Activated naive CD4-positive, alpha-beta T cell treated with anti-CD3 and anti-CD28 coated beads for 36 hours (primary cell): ENCODE measurements at places on chromosomes 2 and 18. TPM values are rescaled to one million over a fixed set of nuclear protein-coding genes. Genes with fewer than 3 reads are reported as not detected.

EVA1A gene
- not detected for total RNA-seq

FBXO48 gene
- 1.1 TPM for total RNA-seq

FAP gene
- not detected for total RNA-seq

ARHGAP25 gene
- total RNA-seq, result 46.7 TPM

MBD5 gene
- total RNA-seq, result 20.2 TPM

ALPI gene
- not detected for total RNA-seq

NRP2 gene
- 2.8 TPM for total RNA-seq

TMEM163 gene
- not detected for total RNA-seq

DLX1 gene
- total RNA-seq, result not detected

ALK gene
- total RNA-seq, result not detected

TRIM43 gene
- not detected for total RNA-seq

TANC1 gene
- 2.0 TPM for total RNA-seq

FRZB gene
- total RNA-seq, result not detected

ABCA12 gene
- total RNA-seq, result not detected

MRPL44 gene
- 39.1 TPM for total RNA-seq

IL1RL1 gene
- 0.43 TPM for total RNA-seq

IL1RN gene
- 1.2 TPM for total RNA-seq

ATP6V1C2 gene
- not detected for total RNA-seq

PLGLB1 gene
- total RNA-seq, result not detected

RSAD2 gene
- total RNA-seq, result 9.1 TPM

GYPC gene
- total RNA-seq, result 150 TPM

DPP10 gene
- not detected for total RNA-seq

ABCG5 gene
- not detected for total RNA-seq

RPRM gene
- total RNA-seq, result not detected

G6PC2 gene
- total RNA-seq, result not detected

CCDC85A gene
- not detected for total RNA-seq

C2orf80 gene
- not detected for total RNA-seq

KIF1A gene
- total RNA-seq, result 8.4 TPM

USP40 gene
- 15.3 TPM for total RNA-seq

CHRND gene
- total RNA-seq, result not detected

MC2R gene
- total RNA-seq, result not detected

POMC gene
- 4.8 TPM for total RNA-seq

BIN1 gene
- total RNA-seq, result 51.1 TPM

MOB4 gene
- total RNA-seq, result 14.1 TPM

SERPINB10 gene
- total RNA-seq, result not detected

PROM2 gene
- total RNA-seq, result 0.45 TPM

PARD3B gene
- 0.15 TPM for total RNA-seq

MRPL19 gene
- total RNA-seq, result 70.3 TPM

SLC4A3 gene
- total RNA-seq, result not detected
